Aortic smooth muscle cell (primary cell): ENCODE measurements at places on chromosomes 12 and 14. TPM values are rescaled to one million over a fixed set of nuclear protein-coding genes. Genes with fewer than 3 reads are reported as not detected.

Gene SCN8A
- 0.26 and 0.44 TPM in 2 replicates for total RNA-seq

Gene CRIP2
- total RNA-seq, result 141 and 146 TPM in 2 replicates

Gene PLEKHG7
- 0.13 TPM in 1 of 2 replicates, not detected in the other for total RNA-seq

Gene CD163L1
- total RNA-seq, result 0.68 and 3.6 TPM in 2 replicates

Gene PTCSC3
- not detected in 2 replicates for total RNA-seq

Gene OR10A7
- total RNA-seq, result not detected in 2 replicates

Gene AQP6
- 0.12 and 0.13 TPM in 2 replicates for total RNA-seq

Gene CATSPERB
- total RNA-seq, result under 0.01 and 0.06 TPM in 2 replicates

Gene TMEM30B
- total RNA-seq, result 1.8 and 2.4 TPM in 2 replicates

Gene CCND2
- total RNA-seq, result 76.8 and 127 TPM in 2 replicates

Gene IFNG-AS1
- 0.26 and 0.31 TPM in 2 replicates for total RNA-seq

Gene KRT7
- total RNA-seq, result 0.66 and 2.2 TPM in 2 replicates

Gene MIP
- not detected in 2 replicates for total RNA-seq

Gene GPHN
- 6.8 and 9.2 TPM in 2 replicates for total RNA-seq

Gene TSPAN11
- total RNA-seq, result 0.25 and 0.26 TPM in 2 replicates

Gene DGLUCY
- 62.2 and 67.8 TPM in 2 replicates for total RNA-seq

Gene ACOT4
- 0.53 and 0.62 TPM in 2 replicates for total RNA-seq

Gene ETFBKMT
- total RNA-seq, result 2.6 and 4.0 TPM in 2 replicates

Gene PGF
- total RNA-seq, result 15.2 and 33.0 TPM in 2 replicates

Gene PRICKLE1
- 2.6 and 3.0 TPM in 2 replicates for total RNA-seq

Gene RNU7-1
- total RNA-seq, result not detected in 2 replicates

Gene HOXC9
- total RNA-seq, result not detected in 2 replicates

Gene GALNT16
- total RNA-seq, result 1.8 and 2.5 TPM in 2 replicates

Gene PNMA1
- 14.9 and 20.1 TPM in 2 replicates for total RNA-seq
